ENCODE measurements at places on chromosomes 1 and 21. TPM values are rescaled to one million over a fixed set of nuclear protein-coding genes. Genes with fewer than 3 reads are reported as not detected.

VCAM1 gene
- total RNA-seq, result 33.6 TPM

CRYBG2 gene
- total RNA-seq, result 10.9 TPM

TNFRSF4 gene
- total RNA-seq, result 0.34 TPM

S100A5 gene
- not detected for total RNA-seq

ILF2 gene
- total RNA-seq, result 212 TPM

ITGB3BP gene
- 37.7 TPM for total RNA-seq

TOR1AIP1 gene
- 23.3 TPM for total RNA-seq

- DNase-seq, result no peak
Measured at GRCh38 chr1:246794048-246794827, 70.0 kb downstream of the SCCPDH start.

DNA sequence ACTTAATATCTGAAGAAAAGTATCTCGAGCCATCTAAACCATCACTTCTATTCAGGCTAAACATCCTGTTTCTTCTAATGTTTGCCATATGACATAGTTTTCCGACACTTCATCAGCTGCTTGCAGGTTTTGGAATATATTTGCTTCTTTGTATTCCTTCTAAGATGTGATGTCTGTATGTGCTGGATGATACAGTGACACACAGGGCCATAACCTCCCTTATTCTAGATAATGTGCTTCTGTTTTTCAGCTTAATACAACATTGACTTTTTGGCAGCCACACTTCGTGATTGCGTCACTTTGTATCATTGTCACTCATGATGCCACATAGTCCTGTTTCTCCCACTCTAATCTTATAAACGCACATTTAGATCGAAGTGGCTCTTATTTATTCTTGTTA, 156.3 kb downstream of the CRB1 start:
- no peak for DNase-seq

DNA sequence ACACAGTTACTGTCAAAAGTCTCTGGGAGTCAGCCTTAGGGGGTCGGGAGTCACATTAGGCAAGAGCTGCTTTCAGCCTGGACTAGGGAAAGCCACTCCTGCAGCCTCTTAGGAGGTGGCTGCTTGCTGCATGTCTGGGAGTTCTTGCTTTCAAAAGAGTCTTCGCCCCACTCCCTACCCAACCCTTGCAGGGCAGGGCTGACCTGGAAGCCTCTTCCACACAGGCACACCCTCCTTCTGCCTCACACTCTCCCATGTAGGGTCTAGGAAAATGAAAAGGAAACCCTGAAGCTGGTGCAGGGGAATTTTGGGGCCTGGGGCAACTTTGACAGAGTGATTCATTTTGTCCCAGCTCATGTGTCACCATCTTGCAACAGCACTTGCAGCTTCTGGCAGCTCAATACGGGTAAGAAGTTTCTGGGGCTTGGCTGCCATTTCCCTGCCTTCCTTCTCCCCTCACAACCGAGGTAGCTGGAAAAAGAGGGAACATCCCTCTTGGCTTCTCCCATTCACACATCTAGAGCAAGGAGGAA, 37.3 kb downstream of the KCND3 start:
- DNase-seq, result no peak

DNA sequence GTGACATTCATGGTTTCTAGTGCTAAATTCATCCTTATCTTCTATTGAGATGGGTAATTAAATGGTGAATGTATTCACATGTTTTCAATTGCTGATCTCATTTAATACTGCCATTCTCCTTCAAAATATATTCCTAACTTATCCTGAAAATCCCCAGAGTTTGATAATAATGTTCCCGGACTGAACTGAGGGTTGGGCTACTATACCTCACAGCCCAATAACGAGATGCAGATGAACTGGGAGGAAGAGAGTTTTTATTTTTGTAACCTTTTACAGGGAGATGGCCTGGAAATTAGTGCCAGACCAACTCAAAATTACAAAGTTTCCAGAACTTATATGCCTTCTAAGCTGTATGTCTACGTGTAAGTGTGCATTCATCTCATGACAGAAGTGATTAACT, 210.8 kb downstream of the APP start:
- DNase-seq, result no peak

GRCh38 chr1:109024646-109025045, 17.3 kb downstream of the WDR47 start:
- DNase-seq, result no peak

DNA sequence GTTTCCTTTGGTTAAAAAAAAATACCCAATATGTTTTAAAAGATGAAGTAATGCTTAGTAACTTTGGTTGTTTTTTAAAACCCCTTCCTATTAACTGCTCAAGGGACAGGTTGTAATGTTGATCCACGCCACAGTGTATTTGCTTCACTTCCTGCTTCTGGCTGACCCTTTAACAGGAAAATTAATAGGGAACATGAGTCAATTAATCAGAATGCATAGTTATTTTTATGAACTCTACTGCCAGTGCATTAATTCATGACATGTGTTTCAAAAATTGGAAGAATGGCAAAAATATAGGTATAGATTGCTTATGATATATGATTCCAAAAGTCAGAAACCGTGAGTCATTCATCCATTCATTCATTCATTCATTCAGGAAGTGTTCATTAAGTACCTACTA, 204.8 kb downstream of the SETD4 start:
- DNase-seq, result no peak

GRCh38 chr1:18900303-18900841, 2.0 kb downstream of the ALDH4A1 start:
- DNase-seq, result no peak

Measured in mesothelial cell of epicardium (in vitro differentiated cells).